Midbrain (tissue), 1 donor: ENCODE measurements at places on chromosomes 7 and 10.

- no peak for DNase-seq
Measured at GRCh38 chr7:20141666-20142065, 75.5 kb downstream of the MACC1 start.

GRCh38 chr7:106092204-106092603 is 19.9 kb downstream of the SYPL1 start:
- no peak for DNase-seq

DNA sequence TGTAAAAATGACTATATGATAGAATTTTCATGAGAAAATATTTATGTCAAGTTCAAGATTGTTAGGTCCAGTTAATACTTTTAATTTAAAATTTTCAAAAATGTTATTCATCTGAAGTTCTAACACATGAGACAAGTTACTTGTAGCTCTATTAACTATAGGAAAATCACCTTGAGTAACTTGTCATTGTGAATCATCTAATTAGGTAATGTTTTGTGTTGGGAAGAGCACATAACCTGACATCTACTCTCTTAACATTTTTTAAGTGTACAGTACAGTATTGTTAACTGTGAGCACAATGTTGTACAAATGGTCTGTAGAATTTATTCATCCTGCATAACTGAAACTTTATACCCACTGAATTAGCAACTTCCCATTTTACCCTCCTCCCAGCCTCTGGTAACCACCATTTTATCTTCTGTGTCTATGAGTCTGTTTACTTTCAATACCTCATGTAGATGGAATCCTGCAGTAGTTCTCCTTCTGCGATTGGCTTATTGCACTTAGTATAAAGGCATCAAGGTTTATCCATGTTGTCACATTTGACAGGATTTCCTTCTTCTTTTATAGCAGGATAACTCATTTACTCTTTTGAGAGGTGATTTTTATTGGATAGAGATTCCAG is 54.6 kb downstream of the ARL4A start:
- DNase-seq: no peak

DNA sequence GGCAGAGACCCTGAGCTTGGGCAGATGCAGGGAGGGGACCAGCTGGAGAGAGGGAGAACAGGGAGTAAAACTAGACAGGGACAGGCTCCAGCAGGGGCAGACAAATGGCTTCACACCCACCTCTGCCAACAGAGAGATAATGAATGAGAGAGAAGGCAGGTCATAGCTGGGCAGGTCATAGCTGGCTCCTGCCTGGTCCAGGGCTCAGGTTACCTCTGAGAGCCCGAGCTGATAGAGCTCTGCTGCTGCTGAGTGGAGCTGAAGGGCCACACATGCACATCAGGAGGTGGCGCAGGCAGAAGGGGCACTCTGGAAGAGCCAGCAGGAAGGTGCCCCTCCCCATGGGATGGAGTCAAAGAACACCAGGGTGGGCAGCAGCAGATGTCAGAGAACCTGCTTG is 154.2 kb downstream of the GFRA1 start:
- DNase-seq: no peak

- DNase-seq: no peak
Measured at GRCh38 chr10:33287112-33287511, 47.4 kb downstream of the NRP1 start.

DNA sequence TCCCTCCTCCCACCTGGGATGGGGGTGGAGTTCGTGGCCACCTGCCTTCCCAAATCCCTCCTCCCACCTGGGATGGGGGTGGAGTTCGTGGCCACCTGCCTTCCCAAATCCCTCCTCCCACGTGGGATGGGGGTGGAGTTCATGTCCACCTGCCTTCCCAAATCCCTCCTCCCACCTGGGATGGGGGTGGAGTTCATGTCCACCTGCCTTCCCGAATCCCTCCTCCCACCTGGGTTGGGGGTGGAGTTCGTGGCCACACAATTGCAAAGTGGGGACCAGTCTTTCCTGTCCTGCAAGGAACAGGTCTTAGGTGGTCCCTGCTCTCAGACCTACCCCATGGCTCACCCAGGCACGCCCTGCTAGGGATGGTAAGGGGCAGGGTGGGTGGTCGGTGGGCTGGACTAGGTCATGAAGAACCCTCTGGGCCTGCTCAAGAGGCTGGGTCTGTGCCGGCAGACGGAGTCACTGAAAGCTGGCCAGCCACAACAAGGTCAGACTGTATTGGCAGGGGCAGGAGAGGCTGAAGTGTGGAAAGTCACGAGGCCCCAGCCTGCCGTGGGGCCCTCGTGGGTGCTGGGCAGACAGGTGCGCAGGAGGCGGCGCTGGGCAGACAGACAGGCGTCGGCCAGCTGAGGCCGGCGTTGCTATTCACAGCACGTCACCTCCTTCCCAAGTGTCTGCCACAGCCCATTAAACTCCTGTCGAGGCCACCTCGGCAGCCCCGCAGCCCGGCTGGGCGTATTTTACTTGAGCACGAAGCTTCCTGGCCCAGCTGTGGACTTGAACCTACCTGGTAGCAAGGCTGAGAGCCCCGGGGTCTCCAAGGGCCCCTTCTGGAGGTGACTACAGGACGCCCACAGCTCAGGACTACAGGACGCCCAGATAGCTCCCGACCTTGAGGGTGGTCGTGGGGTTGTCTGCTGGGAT is 4.1 kb downstream of the KNDC1 start:
- peak; percentile 22 for DNase-seq

GRCh38 chr7:77543910-77544309 is 6.8 kb downstream of the PTPN12 start:
- no peak for DNase-seq

- no peak for DNase-seq
Measured at GRCh38 chr7:106778656-106779250, 86.3 kb upstream of the PIK3CG start.

DNA sequence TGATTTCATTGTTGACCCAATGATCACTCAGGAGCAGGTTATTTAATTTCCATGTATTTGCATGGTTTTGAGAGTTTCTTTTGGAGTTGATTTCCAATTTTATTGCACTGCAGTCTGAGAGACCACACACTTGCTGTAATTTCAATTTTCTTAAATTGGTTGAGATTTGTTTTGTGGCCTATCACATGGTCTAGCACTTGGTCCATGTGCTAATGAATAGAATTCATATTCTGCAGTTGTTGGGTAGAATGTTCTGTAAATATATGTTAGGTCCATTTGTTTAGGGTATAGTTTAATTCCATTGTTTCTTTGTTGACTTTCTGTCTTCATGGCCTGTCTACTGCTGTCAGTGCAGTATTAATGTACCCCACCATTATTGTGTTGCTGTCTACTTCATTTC is 36.3 kb upstream of the PPP1R9A start:
- DNase-seq: no peak

GRCh38 chr7:20785157-20786048 is 1.3 kb downstream of the SP8 start:
- DNase-seq: no peak

- DNase-seq: no peak
Measured at GRCh38 chr10:72077275-72077990, 10.9 kb downstream of the SPOCK2 start.

DNA sequence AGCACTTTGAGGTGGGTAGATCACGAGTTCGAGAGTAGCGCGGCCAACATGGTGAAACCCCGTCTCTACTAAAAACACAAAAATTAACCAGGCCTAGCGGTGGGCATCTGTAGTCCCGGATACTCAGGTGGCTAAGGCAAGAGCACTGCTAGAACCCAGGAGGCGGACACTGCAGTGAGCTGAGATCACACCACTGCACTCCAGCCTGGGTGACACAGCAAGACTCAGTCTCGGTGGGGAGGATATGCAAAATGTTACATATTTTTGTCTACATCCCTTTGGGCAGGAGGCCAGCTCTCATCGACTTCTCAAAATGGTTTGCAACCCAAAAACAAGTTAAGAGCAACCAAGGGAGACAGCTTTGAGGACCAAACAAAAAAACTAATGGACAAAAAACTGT is 8.2 kb downstream of the ATE1 start:
- DNase-seq: no peak

- no peak for DNase-seq
Measured at GRCh38 chr7:139798221-139798620, 20.4 kb upstream of the HIPK2 start.

DNA sequence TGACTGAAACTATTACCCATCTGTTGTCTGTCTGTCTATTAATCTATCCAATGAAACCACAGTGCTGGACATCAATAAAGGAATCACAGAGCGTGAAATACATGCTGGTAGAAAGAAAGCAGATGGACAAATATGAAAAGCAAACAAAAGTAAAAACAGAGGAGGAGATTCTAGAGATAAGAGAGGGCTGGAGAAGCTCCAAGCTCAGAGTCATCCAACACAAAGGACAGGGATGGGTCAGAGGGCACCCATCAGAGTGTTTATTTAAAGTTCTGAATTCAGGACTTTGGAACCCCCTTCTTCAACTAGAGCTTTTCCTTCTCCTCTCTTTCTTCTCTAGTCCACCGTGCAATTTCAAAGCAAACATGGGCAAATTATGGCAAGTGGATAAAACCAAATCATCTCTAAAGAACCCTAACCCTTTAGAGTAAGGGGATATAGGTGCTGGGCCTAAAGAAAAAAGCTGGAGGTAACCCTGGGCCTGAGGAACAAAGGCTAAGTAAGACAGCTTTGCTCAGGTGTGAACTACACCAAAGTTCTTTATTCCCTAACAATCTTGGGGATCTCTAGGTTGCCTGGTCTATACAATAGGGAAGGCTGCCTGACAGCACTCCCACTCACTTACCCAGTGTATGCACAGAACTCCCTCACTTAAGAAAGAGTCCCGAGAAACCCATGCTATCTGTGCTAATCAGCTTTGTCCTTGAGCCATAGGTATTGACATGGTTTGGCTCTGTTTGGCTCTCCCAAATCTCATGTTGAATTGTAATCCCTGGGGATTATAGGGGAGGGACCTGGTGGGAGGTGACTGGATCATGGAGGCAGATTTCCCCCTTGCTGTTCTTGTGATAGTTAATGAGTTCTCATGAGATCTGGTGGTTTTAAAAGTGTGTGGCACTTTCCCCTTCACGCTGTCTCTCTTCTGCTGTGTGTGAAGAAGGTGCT is 97.0 kb downstream of the BAMBI start:
- DNase-seq: no peak

GRCh38 chr10:132477398-132478340 is 59.9 kb upstream of the INPP5A start:
- DNase-seq: no peak
